ENCODE measurements at places on chromosomes 7 and 10. TPM values are rescaled to one million over a fixed set of nuclear protein-coding genes. Genes with fewer than 3 reads are reported as not detected.

GRCh38 chr10:132462463-132463332, 65.7 kb downstream of the PWWP2B start:
- no peak for DNase-seq

GRCh38 chr10:5811387-5811821, 1.8 kb downstream of the GDI2 start:
- peak; percentile 67 for DNase-seq

- no peak for DNase-seq
Measured at GRCh38 chr10:16242859-16243613, 193.8 kb upstream of the PTER start.

- no peak for DNase-seq
Measured at GRCh38 chr7:40851001-40851400, 716.2 kb downstream of the SUGCT start.

- no peak for DNase-seq
Measured at GRCh38 chr10:21398563-21399231, 126.8 kb downstream of the SKIDA1 start.

GRCh38 chr10:16779384-16779915, 37.8 kb downstream of the RSU1 start:
- DNase-seq = no peak

DNA sequence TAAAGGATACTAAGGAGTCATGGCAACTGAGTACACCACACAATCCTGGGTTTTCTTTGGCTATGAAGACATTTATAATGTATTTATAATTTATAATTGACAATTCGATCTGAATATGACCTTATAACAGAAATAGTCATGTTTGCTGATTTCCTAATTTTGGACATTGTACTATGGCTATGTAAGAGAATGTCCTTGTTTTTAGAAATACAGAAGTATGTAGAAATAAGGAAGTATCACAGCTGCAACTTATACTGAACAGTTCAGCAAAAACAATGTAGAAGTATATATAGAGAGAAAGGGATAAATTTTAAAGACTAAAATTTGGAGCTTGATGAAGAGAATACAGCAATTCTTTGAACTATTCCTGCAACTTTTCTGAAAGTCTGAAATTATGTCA, 32.6 kb downstream of the PRLHR start:
- no peak for DNase-seq

DNA sequence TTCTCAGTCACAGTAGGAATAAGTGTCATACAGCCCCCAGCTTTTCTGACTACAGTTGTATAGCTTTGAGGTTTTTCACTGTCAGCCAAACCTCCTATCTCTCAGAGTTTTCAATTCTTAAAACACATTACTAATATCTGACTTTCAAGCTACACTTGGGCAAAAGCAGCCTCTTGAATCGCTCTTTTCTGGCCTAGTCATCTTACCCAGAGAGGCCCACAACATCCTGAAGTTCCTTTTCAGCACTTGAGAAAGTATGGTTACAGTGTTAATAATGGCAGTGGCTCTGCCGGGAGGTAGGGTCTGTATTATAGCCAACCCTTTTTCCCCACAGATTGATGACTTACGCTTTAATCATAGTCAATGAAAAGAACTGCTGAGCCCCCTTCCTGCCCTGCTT, 181.0 kb downstream of the LRRC4 start:
- no peak for DNase-seq

- peak; percentile 27 for DNase-seq
Measured at GRCh38 chr10:64518456-64518855, 997.3 kb downstream of the REEP3 start.

DNA sequence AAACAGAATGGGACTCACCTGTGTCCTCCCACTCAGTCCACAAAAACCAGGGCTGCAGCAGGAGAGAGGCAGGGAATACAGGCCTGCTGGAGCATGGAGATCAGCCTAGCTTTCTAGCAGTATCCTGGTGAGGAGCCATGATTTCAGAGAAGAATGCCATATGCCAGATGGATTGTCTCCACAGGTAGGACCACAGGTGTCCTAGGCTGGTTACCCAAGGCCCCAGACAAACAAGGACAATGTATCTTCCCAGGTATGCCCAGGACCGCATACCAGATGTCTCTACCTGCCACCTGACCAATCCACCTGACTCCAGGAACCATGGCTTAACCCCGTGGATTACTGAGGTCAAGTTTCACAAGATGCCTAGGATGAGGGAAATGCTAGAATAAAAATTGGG, 295.4 kb upstream of the NPSR1 start:
- DNase-seq = no peak

DNA sequence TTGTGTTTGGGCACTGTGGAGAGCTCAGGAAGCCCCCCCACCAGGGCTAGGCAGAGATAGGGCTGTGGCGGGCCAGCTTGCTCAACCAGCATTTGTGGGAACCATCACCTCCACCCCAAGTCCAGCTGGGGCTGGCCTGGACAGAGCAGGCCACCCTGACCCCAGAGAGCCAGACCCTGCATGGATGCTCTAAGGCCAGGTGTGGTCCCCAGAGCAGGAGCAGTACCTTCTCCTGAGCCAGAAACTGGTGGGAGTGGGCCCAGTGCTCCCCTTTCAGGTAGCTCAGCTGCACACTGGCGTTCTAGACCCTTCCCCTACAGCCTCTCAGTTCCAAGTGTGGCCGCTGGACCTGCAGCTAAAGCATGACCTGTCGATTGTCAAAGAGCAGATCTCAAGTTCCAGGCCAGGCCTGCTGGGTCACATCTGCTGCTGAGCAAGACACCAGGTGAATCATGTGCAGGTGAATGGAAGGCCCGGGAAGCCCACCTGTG, 57.2 kb downstream of the RASGEF1A start:
- no peak for DNase-seq

- DNase-seq = no peak
Measured at GRCh38 chr10:131833446-131834080, 67.2 kb upstream of the PPP2R2D start.

Gene NACAD
- not detected for total RNA-seq

Gene CAV2
- 1.2 TPM for total RNA-seq

Gene SNX10
- 24.2 TPM for total RNA-seq

Gene HABP2
- total RNA-seq = not detected
